ENCODE measurements at places on chromosomes 16 and 17. TPM values are rescaled to one million over a fixed set of nuclear protein-coding genes. Genes with fewer than 3 reads are reported as not detected.

The KIF19 gene
- not detected for total RNA-seq

The ZKSCAN2 gene
- total RNA-seq: 2.7 TPM

- no peak for DNase-seq
Observed at GRCh38 chr16:87608400-87608985, 6.2 kb downstream of the JPH3 start.

- no peak for DNase-seq
Observed at GRCh38 chr17:61299517-61300513, 99.8 kb upstream of the TBX2 start.

- DNase-seq: no peak
Observed at GRCh38 chr17:31136319-31136718, 41.5 kb downstream of the NF1 start.

- DNase-seq: no peak
Observed at GRCh38 chr17:1867307-1867706, 37.5 kb downstream of the RPA1 start.
